Urinary bladder (tissue), 4 donors: ENCODE measurements at places on chromosomes 2 and 18. TPM values are rescaled to one million over a fixed set of nuclear protein-coding genes. Genes with fewer than 3 reads are reported as not detected.

- no peak for DNase-seq
Observed at GRCh38 chr2:46915281-46915810, at the start of gene MCFD2. TSS of gene MCFD2 (minus strand) at chr2:46915806. CDS start at chr2:46909171, 6,635 bp downstream.

- no peak for DNase-seq
Observed at GRCh38 chr2:121736140-121736461, 574 bp downstream of the NIFK start.

DNA sequence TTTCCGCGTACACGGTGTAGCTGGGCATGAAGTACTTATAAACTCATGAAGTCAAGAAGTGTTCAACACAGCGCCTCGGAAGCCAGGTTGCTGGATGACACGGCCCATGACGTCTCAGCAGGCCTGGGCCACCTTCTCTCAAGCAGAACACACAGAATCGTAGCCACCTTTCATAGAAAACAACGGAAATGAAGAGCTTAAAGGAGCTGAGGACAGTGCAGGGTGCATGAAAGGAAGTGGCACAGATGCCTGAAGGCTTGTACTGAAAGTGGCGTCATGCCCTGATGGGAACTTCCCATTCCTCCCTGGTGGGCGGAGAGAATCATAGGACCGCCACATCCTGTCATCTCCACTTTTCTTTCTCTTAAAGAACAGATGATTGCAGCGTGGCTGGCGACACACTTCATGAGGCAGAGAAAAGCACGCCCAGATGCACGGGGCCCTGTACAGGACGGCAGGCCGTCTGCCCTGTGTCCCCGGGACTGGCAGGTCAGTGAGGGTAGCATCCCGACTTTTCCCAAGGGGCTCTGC is 31.1 kb downstream of the HDAC4 start:
- no peak for DNase-seq

- DNase-seq: no peak
Observed at GRCh38 chr18:43572163-43572562, 294.9 kb upstream of the SYT4 start.

DNA sequence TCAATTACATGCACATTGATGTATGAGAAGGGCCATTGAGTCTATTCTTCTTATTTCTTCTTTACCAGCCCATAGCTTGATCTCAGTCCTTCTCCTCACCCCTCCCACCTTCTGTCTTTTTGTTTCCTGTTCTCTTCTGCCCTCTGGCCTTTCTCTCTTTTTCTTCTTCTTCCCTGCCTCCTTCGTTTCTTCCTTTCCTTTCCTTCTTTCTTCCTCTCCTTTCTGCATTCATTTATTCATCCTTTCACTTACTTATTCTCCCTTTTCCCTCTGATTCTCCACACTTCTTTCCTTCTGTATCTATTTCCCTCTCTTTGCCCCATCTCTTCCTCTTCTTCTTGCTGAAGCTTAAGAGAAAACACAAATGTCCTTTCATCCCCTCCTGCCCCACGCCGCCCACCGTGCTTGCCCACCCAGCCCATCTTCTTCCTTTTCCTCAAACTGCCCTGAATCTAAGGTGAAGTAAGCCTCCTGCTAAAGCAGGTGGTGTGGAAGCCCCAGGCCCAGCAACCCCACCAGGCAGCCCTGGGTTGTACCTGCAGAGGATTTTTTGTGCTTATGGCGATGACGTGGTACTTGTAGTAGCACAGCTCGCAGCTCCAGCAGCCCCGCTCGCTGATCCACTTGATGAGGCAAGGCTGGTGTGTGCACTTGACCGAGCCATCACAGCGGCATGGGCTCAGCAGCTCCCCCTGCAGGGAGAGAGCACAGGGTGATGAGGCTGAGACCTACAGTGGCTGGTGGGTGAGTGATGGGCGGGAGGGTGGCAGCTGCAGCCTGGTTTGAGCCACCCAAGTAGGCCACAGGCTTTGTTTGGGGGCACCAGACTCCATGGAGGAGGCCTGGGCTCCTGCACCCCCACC is 89.0 kb downstream of the MARCHF4 start:
- DNase-seq: no peak

DNA sequence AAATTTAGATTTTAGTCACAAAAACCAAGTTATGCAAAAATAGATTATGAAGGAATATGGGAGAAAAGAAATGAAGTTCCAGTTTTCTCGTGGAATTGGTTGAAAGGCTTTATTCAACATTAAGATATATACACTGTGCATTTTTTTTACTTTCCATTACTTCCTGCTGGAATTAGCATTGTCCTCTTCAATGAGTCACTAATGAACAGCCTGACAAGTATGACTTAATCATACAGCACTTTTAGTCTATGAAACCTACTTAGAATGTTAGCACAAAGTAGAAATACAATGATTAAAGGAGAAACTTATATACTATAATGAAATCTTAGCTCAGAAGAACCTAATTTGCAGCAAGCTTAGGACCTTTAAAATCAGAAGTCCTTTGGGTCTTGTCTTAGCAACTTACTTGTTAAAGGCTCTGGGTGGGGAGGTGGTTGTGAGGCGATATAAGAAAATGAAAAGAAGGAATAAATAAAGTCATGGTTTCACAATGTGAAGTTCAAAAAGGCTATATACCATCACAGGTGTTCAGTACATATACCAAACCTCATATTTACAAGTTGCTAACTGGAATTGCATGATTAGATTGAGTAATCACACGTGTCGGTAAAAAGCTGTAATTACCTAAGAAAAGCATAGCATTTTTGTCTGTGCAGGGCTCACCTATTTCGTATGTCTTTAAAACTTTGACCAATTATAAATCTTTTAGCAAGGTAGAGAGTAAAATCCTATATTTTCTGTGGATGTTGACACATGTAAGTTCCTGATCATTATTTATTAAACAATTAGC is 236.8 kb downstream of the CAMKMT start:
- DNase-seq: no peak

GRCh38 chr18:36043153-36043552 is 24.2 kb downstream of the RPRD1A start:
- no peak for DNase-seq

- no peak for DNase-seq
Observed at GRCh38 chr2:128752691-128753263, 434.1 kb upstream of the HS6ST1 start.

GRCh38 chr18:31098878-31099277 is 3.3 kb downstream of the DSC2 start:
- DNase-seq: no peak

- no peak for DNase-seq
Observed at GRCh38 chr2:3466482-3466863, 52.9 kb downstream of the ADI1 start.

GRCh38 chr2:109689182-109689930 is 75.2 kb downstream of the SOWAHC start:
- no peak for DNase-seq

GRCh38 chr2:66897181-66897580 is 462.3 kb downstream of the MEIS1 start:
- DNase-seq: no peak

GRCh38 chr18:10351219-10351818 is 103.1 kb upstream of the APCDD1 start:
- DNase-seq: no peak

DNA sequence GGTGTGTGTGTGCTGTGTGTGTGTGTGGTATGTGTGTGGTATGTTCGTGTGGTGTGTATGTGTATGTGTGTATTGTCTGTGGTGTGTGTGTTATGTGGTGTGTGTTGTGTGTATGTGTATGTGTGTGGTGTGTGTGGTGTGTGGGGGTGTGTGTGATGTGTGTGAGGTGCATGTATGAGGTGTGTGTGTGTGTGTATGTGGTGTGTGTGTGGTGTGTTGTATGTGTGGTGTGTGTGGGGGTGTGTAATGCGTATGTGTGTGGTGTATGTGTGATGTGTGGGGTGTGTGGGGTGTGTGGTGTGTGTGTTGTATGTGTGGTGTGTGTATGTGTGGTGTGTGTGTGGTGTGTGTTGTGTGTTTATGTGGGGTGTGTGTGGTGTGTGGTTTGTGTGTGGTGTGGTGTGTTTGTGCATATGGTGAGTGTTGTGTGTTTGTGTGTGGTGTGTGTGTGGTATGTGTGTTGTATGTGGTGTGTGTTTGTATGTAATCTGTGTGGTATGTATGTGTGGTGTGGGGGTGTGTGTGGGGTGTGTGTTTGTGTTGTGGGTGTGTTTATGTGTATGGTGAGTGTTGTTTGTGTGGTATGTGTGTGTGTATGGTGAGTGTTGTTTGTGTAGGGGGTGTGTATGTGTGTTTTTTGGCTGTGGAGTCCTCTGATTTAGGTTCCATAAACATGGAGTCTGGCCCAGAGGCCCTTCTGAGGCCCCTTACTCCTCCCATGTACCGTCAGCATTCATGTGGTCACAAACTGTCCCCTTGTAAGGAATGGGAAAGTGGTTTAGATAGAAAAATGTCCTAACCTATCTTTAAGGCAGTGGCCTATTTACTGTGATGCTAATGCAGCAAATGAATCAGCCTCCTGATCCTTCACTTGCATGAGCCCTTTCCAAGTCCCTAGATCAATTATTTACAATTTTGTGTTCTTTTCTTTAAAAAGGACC is 116.0 kb downstream of the ALPK2 start:
- DNase-seq: no peak

DNA sequence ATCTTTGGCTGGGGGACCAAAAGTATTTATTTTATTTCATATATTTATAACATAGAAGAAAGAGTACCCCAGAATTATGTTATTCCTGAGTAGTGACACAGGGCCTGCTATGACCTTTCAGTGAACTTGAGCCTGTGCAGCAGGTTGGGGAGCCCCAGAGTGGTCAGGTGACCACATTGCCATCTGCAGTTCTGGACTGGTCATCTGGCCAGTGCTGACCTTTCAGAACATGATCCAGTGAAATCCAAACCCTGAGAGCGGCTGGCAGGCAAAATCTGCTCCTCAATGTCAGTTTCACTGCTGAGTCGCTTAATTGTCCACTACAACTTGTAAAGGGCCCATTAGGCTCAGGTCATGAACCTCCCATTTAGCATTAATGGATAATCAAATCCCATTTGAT is 336.7 kb upstream of the KCNH7 start:
- no peak for DNase-seq

- no peak for DNase-seq
Observed at GRCh38 chr2:46068636-46069035, 228.6 kb upstream of the EPAS1 start.

GRCh38 chr2:134014196-134014960 is 239.5 kb upstream of the MGAT5 start:
- DNase-seq: no peak

DNA sequence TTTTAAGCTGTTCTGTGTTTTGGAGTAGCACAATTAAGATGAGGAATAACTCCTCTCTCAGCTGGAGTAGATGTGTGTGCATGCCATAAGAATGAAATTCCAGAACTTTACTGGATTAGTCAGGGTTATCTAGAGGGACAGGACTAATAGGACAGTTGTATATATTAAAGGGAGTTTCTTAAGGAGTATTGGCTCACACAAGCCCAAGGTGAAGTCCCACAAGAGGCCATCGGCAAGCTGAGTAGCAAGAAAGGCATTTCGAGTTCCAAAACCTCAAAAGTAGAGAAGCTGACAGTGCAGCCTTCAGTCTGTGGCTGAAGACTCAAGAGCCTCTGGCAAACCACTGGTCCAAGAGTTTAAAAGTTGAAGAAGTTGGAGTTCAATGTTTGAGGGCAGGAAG is 113.7 kb downstream of the RIT2 start:
- no peak for DNase-seq

DNA sequence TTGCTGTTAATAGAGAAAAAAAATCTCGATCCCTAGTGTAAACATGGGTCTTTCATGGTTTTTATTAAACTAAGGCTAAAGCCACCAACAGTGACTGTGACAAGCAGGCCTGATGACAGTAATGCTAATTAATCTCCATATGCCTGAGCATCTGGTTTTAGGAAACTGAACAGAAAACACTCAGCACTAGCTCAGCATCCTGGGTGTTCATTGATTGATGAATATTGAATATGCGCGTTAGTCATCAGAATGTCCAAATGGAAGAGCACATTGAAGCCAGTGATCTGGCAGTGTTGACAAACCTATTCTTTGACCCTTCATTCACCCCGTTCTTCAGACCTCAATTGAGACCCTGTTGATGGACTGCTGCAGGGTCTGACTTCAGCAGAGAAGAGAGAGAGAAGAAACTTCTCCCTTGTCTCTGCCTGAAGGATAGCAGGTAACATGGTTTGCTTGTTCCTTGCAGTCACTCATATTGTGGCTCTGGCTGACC is 283.8 kb downstream of the RDH14 start:
- DNase-seq: no peak

- no peak for DNase-seq
Observed at GRCh38 chr18:56645415-56646016, 5.6 kb upstream of the WDR7 start.

DNA sequence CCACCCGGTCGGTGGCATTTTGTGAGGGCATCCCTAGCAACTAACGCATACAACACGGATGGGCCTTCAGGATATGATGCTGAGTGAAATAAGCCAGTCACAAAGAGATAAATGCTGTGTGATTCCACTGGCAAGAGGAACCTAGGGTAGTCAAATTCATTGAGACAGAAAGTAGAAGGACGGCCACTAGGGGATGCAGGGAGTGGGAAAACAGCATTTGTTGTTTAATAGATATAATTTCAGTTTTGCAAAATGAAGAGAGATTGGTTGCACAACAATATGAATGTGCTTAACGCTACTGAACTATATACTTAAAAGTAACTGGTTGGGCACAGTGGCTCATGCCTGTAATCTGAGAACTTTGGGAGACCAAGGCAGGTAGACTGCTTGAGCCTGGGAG is 112.9 kb downstream of the AFF3 start:
- no peak for DNase-seq

DNA sequence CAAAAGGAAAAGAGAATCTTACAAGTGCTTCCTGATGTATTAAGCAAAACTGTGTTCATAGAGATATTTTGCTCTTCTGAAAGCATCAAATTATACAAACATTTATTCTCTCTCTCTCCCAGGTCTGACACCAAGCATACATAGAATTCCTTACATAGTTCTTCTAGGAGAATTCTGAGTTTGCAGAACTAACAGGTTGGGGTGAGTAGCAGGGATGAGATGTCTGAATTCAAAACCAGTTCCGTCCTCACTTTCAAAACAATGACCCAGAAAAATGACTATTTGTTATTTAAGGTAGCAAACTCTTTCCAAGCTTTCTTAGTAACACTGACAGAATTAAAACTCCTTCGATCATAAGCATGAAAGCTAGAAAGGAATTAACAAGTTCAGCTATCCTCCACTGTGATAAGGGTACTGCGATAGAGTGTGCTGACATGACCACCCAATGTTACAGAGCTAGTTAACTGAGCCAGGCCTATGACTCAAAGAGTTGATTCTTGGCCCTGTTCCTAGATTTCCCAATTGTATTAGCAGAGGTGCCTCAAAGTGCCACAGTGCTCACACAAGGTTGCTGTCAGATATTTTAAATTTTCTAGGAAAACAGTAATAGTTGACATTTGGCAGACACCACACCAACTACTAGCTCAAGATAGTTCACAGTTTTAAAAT is 85.8 kb upstream of the SETBP1 start:
- DNase-seq: no peak

SCYGR5 gene
- total RNA-seq: not detected

INO80B gene
- total RNA-seq: 13.5 TPM

PIAS2 gene
- total RNA-seq: 75.4 TPM

ZAP70 gene
- 1.9 TPM for total RNA-seq
